ENCODE measurements at places on chromosomes 4 and X.
A peak's percentile ranks its signal among the peaks of the same experiment; 100 is the strongest.

DNA sequence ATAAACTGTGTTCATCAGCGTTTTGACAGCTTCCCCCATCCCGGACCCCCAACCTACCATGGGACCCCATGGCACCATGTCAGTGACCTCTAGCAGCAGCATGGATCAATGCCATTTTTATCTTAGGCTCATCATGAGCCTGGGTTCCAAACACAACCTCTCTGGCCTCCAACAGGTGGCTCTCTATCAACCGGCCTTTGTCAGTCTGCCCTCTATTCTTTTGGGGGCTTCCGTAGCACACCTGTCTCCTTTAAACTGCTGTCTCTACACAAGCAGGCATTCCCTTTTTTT lies 721 bp upstream of the TMEM150C start:
- no peak for DNase-seq

- no peak for DNase-seq
Measured at GRCh38 chrX:45743081-45743533, 542.4 kb upstream of the DIPK2B start.

GRCh38 chrX:80578517-80579105 lies 158.4 kb downstream of the TENT5D start:
- no peak for DNase-seq

GRCh38 chr4:792626-793092 lies 33.3 kb downstream of the CPLX1 start:
- no peak for DNase-seq

GRCh38 chrX:71053217-71053621 lies 14.9 kb downstream of the SNX12 start:
- peak; percentile 8 for DNase-seq

- DNase-seq: no peak
Measured at GRCh38 chr4:168177546-168178149, 85.3 kb downstream of the ANXA10 start.

GRCh38 chr4:16102356-16102755 lies 18.5 kb upstream of the PROM1 start:
- DNase-seq: no peak

- no peak for DNase-seq
Measured at GRCh38 chr4:69957209-69957608, 8.3 kb downstream of the CSN2 start.

DNA sequence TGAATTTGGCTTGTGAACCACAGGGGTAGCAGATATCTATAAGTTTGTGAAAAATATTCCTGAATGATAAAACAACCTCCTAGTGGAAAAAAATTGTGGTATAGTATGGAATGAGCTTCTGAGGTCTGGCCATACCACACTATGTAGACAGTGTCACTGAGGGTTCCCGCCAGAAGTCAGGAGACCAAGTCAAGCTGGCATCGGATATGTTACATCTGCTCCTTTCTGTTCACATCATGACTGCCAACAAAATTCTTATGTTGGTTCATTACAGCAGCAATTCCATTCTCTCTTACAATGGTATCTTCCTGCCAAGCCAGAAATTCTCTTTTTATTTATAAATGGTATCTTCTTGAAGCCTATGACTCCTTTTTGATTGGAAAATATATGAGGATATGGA lies 273.0 kb downstream of the PPP3CA start:
- no peak for DNase-seq

GRCh38 chrX:115311601-115312001 lies 22.1 kb downstream of the LUZP4 start:
- peak; percentile 10 for DNase-seq

DNA sequence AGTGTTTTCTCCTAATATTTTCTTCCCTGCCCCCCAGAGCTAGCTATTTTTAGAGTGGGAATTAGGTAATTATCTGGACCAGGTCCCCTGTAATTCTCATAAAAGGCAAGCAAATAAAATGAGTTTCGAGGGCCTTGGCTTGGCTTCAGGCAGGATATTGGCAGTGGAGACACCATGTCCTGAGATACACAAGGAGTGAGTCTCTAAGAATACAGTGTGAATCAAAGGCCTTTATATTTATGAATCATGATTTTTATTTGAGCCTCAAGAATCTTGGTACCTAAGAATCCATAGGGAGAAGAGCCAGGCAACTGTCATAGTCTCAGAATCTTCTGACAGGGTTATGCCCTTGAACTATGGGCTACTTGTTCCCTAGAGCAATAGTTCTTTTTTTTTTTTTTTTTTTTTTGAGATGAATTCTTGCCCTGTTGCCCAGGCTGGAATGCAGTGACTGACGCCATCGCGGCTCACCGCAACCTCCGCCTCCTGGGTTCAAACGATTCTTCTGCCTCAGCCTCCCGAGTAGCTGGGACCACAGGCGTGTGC lies 205.4 kb downstream of the LDB2 start:
- DNase-seq: peak; percentile 38

DNA sequence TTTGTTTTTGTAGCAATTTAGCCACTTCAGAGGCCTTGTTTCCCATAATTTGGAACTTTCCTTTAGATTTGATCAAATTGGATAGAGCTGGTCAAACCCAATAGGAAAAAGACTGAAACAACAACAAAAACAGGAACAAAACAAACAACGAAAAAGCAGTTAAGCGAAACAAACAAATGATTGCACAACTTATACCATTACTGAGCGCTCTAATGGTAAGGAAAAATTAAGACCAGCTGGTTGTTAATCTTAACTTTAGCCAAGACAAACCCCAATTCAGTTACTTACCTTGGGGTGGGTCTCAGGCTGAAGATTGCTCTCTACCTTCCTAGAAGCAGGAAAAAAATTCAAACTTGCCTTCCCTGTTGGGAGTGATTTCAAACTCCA lies 38.3 kb downstream of the SPCS3 start:
- DNase-seq: no peak

- DNase-seq: no peak
Measured at GRCh38 chrX:12767856-12768255, 23.4 kb upstream of the PRPS2 start.

GRCh38 chrX:135095715-135096114 lies 24.6 kb downstream of the ETDB start:
- DNase-seq: no peak

DNA sequence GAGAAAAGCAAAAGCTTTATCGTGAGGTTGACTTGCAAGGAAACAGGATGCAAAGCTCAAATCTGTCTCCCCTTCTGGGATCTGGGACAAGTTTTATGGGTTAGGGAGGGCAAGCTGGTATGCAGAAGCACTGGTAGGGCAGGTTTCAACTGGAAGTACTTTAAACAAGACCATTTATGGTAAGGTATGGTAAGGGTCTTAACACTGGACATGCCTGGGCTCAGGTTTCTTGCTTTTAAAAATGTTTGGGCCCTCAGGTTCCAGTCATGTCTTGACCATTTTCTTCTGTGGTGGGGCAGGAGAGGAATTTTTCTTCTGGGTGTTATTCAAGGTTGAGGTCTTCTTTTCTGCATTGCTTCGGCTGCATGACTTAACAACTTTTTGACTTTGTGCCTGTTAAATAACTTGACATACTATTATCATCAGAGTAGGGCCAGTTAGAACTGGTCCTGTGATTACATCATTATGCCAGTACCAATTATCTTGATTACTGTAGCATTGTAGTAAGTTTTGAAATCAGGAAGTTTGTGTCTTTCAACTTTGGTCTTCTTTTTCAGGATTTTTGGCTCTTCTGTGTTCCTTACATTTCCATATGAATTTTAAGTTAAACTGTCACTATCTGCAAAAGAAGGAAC lies 33.7 kb downstream of the CD38 start:
- no peak for DNase-seq

DNA sequence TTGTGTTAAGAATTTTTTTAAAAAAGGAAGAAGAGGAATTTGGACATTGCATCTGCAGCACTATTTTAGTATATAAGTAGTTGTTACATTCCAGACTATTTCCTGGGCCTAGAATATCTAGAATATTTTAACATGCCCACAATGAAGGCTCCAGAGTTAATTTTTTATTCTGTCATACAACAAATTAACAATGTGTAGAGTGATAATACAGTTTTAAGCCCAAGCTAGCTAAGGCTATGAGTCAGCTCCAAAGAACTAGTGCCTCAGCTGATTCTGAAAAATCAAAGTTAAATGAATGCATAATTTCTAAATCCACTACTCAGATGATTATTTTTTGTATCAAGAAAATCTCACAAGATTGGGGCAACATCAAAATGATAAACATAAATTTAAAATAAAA lies 231.4 kb downstream of the PRDM5 start:
- no peak for DNase-seq

DNA sequence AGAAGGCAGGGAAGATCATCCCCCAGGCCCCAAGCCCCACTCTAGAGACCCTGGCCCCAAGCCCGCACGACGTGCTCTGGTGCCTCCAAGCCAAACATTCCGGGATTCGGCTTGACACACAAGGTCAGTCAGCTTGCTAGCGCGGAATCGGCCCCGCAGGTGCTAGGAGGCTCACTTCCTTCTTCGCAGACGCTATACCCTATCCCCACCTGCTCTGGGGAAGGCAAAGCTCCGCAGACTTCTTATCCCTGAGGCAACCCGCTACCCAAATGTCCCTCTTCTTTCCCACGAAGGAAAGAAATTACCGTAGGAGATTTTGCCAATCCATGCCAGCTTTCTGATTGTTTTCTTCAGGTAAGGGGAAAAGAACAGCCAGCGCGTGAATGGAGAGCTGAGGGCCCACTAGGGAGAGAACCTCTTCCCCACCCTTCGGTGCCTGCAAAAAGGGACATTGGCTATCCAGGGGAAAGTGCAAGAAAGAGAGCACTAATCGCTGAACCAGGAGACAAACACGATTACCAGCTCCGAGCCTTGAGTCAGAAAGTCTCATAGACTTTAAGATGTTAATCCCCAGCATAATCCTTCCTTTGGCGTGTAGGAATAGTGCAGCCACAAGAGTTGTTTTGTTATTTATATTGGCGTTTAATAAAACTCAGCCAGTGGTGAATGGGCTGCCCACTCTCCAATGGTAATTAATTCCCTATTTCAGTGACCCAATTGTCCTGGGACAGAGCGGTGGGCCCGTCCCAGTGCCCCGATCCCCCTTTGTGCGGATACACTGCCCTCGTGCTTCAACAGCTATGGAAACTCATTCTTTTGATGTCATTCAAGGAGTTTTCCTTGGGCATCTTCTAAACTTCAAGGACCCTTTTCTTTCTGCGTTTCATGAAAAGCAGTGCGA lies 5.4 kb upstream of the NEUROG2 start:
- DNase-seq: no peak

DNA sequence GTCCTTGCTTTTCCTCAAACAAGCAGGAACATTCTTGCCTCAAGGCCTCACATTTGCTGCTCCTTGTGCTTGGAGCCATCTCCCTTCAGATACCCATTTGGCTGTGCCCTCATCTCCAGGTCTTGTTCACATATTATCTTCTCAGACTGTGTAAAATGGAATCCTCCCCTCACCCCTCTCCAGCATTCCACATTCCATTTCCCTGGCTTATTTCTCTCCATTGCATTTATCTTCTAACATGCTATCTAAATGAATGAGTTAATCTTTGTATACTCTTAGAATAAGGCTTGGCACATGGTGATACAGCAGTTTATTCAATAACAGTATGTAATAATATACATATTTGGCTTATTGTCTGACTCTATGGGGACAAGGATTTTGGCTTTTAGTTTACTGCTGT lies 8.8 kb upstream of the GALNT7 start:
- DNase-seq: no peak

- no peak for DNase-seq
Measured at GRCh38 chr4:4490041-4490440, 51.8 kb downstream of the STX18 start.

DNA sequence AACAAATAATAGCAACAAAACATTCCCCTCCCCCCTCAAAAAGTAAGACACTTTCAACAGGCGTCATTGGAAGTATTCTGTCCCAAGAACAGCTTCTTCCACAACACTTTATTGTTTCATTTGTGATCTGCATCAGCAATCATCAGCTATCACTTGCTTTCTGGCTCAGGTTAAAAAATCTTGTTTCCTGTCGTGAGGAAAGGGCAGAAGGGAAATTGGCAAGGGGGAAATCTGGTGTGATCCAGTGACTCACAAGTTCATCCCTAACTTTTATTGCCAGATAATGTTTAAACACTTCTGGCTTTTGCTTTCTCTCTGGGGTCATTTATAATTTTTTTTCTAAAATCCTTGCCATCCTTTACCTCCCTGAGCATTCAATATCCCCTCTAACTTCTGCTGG lies 247.4 kb upstream of the GIMD1 start:
- no peak for DNase-seq

GRCh38 chrX:8955511-8955910 lies 78.4 kb downstream of the FAM9B start:
- no peak for DNase-seq

DNA sequence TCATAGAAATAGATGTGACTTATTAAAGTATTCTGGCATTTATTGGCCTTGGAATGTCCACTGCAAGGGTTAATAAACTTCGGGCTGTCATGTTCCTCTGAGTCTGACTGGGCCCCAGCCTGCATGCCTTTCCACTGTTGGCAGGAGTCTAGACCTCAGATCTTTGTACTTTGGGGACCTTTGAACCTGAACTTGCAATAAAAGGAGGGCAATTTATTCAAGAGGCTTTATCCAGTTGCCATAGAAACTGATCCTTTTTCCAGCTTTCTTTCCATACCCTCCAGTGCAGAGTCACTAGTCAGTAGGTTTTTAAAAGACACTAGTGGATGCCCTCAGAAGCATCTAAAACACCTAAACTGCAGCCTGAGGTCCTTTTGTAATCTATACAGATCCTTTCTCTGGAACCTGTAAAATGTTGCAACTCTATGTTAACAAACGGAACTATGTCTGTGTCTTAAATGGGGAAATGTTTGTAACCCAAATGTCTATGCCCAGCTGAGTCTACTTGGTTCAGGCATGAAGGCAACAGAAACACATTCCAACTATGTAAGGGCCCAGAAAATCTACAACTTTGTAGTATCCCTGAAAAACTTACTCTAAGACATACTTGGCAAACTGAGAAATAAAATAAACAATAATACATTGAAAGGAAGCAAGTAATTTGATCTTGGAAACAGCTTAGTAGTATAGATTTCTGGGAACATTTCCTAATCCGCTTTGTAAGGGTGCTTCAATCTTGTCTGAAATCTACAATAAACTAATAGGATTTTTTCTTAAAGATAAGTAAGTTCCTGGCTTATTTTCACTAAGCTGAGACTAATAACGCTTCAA lies 41.5 kb downstream of the SOWAHB start:
- DNase-seq: no peak

GRCh38 chr4:76787898-76788297 lies 110.0 kb downstream of the SOWAHB start:
- no peak for DNase-seq

DNA sequence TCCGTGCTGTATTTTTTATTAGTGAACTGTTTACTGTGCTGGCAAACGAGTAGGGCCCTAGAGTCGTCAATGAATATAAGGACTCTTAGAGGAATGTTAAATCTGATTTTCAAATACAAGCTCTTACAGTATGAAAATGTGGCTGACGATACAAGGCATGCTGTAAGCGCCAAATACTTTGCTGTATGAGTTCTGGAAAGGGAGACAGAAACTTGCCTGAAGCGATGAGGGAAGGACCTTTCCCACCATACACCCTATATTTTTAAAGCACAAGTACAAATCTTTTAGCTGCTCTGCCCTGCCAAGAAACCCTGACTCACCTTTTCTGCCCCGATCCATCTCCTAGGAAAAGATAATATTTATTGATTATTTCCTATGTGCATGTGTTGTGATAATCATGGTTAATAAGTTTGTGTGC lies 15.7 kb upstream of the RUFY3 start:
- no peak for DNase-seq
